Naive thymus-derived CD8-positive, alpha-beta T cell (primary cell): ENCODE measurements at places on chromosomes 11 and 22. TPM values are rescaled to one million over a fixed set of nuclear protein-coding genes. Genes with fewer than 3 reads are reported as not detected.

The OR52I1 gene
- not detected for total RNA-seq

The TRIM29 gene
- total RNA-seq, result not detected

- no peak for DNase-seq
Measured at GRCh38 chr22:27420817-27421361, 380.7 kb downstream of the MN1 start.

GRCh38 chr11:61460986-61461385 is 31.1 kb downstream of the SDHAF2 start:
- no peak for DNase-seq

DNA sequence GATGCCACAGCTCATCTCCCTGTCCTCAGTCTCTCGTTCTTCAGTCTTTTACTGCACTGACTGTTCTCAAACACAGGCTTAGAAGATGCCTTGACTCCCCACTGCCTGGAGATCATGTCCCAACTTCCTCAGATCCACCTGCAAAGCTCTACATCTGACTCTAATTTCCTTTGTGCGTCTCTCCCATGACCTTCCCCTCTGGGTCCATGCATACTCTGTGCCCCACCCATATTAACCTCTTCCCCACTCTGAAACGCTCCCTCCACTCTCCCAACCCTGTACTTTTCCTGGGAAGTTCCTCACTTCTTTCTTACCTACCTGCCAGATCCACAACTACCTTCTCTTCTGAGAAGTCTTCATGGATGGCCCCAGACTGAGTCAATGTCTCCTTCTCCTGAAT is 16.6 kb downstream of the IRAG1 start:
- DNase-seq, result no peak

GRCh38 chr11:75068559-75068958 is 28.1 kb downstream of the OR2AT4 start:
- DNase-seq, result no peak

DNA sequence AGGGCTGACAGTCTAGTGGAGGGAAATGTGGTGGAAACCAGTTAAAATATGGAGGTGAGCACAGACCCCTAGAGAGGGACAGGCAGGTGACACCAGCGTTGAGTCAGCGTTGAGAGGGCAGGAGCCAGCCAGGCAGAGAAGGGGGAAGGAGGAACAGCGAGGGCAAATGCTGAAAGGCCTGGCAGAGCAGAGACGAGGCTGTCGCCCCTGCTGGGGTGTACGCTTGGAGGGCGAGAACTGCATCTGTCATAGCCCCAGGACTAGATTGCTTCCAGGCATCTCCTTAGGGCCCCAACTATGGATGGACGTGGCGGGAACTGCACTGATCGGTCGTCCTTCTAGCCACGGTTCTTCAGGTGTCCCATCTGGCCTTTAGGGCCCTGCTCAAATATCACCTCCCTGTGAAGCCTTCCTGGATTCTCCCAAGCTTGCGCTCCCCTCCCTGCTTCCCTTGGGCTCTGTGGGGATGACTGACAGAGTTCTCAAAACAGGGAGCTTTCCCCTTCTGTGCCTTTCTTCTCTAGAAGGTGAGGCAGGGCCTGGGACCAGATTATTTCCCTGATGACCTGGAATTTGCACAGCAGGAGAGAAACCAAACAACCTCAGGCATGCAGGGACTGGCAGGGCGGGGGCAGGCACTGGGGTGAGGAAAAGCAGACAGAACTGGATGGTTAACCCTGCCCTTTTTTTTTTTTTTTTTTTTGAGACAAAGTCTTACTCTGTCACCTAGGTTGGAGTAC is 11.1 kb downstream of the SYNGR1 start:
- DNase-seq, result no peak
